ENCODE measurements at places on chromosomes 16 and 17.
A peak's percentile ranks its signal among the peaks of the same experiment; 100 is the strongest.

- DNase-seq = no peak
These were observed 30.2 kb upstream of the ARHGAP44 start for GRCh38 chr17:12759090-12759489.

GRCh38 chr17:28404812-28405570, 1.0 kb downstream of the SLC46A1 start:
- no peak for DNase-seq

DNA sequence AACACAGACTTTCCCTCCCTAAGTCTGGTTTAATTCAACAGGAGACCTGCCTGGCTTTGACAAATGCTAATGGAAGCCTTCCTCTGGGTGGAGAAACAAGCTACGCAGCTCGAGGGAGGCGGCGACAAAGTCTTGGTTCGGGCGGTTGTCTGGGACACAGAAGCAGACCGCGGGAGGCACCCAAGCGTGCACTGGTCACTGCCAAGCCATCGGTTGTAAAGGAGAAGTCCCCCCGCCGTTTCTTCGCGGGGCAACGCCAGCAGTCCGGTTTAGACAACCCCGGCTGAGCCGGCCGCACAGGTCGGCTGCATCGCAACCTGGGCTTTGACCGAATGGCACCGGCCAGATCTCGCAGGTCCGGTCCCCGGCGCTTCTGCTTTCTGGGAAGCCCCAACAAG, 586 bp downstream of the GLYR1 start:
- peak; percentile 44 for DNase-seq

DNA sequence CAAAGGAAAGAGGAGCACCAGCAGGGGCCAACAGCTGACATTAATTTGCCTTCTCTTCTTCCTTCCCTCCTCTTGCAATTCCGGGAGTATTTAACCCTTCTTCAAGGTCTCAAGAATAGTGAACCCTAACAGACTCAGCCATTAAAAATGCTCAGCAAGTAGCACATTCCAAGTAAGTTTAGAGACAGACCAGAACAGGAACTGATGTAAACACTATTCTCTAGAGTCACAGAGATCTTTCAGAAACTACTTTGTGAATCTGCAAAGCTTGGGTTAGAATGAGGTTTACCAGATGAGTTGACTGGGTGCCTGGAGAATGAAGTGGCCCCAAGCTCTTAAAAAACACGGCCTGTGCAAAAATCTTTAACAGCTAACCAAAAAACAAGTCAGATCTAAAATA, 50.9 kb downstream of the TEX2 start:
- DNase-seq = no peak

DNA sequence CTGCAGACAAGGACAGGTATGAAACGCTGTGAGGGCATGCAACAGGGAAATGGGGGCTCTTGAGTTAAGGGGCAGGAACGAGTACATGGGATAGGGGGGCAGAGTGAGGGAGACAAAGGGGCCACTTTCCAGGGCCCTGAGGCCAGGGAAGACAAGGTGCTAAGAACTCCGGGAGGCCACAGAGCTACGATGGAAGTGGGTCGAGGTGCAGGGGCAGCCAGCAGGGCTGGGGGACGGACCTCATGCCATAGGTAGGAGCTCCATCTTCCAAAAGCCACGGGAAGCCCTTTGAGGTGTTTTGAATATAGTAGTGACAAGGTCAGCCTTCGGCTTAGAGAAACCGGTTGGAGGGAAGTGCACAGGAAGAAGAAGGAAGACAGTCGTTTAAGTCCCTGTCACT, 35.6 kb downstream of the RBFOX3 start:
- no peak for DNase-seq

DNA sequence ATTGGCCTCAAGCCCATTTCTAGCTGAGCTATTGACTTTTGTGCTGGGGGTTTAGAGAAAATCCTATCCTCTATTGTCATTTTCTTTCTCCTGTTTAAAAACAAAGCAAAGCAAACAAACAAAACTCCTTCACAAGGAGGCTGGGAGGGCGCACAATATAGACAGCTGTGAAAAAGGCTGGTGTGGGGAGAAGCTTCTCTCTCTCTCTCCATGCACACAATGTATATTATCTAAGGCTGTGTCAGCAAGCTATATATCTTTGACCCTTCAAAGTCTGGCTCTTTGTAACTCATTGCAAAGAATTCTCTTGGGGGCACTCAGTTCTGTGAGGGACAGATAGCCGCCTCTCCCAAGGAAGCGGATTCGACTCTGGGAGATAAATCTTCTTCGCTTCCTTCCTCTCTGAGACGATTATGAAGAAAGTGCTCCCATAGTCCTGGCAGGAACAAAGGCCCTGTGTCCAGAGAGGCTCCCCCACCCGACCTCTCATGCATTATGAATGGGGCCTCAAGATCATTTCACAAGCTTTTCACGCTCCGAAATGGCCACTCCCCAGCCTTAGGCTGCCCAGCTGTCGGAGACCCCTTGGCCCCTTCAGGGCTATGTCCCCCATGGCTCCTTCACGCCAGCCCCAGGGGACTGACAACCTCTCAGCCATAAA, 33.2 kb upstream of the MEAK7 start:
- peak; percentile 34 for DNase-seq

DNA sequence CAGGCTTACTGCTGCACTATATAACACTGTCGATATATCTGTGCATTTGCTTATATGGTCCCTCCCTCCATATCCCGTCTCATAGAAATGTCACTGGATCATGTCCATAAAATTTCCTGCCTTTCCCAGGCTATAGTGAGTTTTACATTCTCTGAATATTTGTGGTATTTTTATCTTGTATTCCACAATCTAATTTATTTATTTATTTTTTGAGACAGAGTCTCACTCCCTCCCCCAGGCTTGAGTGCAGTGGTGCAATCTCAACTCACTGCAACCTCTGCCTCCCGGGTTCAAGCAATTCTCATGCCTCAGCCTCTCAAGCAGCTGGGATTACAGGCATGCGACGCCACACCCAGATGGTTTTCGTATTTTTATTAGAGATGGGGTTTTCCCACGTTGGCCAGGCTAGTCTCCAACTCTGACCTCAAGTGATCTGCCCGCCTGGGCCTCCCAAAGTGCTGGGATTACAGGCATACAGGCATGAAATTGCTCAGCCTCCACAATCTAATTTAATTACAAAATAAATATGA, 12.9 kb downstream of the TRIM37 start:
- no peak for DNase-seq

DNA sequence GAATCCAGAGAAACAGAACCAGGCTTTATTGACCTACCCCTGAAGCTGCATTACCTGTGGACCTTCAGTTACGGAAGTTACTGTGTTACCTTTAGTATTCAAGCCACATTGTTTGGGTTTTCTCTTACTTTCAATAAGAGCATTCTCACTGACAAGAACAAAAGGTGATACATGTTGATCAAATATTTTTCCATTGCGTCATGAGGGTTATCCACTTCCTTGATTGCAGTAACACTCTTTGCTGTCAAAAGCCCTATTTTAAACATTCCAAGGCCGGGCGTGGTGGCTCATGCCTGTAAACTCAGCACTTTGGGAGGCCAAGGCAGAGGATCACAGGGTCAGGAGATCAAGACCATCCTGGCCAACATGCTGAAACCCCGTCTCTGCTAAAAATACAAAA, 28.6 kb upstream of the PAFAH1B1 start:
- DNase-seq = no peak
